ENCODE measurements at places on chromosomes 5 and 9.

GRCh38 chr5:74179179-74179578 is 461.3 kb downstream of the ENC1 start:
- no peak for DNase-seq

GRCh38 chr5:139842321-139842720 is 46.7 kb downstream of the PSD2 start:
- DNase-seq: no peak

- DNase-seq: no peak
Measured at GRCh38 chr9:29850664-29851063, 2277.4 kb upstream of the C9orf72 start.

DNA sequence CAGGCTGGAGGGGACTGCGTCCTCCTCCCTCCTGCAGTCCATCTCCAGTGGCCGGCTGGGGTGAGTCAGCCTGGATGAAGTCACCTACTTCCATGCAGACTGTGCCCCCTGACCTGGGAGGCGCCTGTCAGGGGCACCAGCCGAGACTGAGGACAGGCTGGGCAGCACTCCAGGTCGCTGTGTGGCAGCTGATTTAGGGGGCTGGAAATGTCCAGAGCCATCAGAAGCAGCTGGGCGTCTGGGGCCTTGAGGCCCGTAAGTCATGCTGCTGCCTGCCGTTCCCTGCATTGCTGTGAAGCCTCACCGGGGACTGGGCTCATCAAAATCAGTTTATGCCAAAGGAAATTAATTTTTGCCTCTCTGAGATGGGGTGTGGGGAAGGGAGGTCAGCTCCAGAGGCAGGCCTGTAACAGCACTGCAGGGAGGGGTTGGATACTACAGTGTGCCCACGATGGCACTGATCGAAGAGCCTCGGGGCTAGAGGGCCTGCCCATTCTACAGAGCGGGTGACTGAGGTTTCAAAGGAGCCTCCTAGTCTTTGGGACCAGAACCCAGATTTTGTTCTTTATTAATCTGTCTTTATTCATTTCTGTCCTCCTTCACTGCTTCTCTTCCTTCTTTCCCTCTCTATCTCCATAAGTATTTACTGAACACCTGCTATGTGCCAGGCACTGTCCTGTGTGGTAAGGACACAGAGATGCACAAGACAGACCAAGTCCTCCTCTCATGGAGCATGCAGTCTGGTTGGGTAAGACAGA is 70.4 kb upstream of the PSD2 start:
- no peak for DNase-seq

GRCh38 chr9:105359892-105360291 is 87.9 kb upstream of the FSD1L start:
- no peak for DNase-seq
